Activated CD4-positive, alpha-beta T cell treated with anti-CD3 and anti-CD28 coated beads, Interleukin-2, amount 10 ng/mL, durations not matched to agents 7 days and 5 days (primary cell): ENCODE measurements at places on chromosomes 2 and 18.

- H3K36me3 ChIP-seq = peaks cover 20% of the 10 kb centered on the region
- no peak for DNase-seq
- H3K27me3 ChIP-seq = no peaks in the 10 kb centered on the region
- peak overlapping the region; percentile 79 for H3K4me3 ChIP-seq
- peaks cover 31% of the 10 kb centered on the region for H3K4me1 ChIP-seq
These were observed 2.4 kb downstream of the RNPEPL1 start for GRCh38 chr2:240570531-240571313.

DNA sequence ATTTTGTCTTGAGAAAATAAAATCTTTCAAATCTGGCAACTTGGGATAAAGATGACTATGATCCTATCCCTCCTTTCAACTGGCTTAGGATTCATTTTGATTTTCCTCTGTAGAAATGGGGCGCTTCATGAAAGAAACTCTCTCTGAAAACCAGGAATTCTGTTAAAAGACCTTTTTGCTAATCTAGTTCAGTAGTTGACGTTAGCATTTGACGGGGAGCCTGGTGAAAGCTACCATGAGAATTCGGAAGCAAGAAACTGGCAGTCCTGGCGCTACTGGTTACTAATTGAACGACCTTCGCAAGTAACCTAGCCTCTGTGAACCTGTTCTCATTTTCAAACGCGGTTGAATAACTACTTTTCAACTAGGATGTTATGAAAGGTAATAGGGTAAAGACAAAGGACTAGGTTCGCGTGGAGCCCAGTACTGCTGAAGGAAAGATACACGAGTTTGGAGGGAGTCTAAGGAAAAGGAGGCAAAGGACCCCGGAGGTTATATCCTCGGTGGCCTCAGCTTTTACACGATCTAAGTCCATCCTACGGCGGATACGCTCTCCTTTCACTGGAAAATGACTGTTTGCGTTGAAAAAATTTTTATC, 604 bp upstream of the STK11IP start:
- H3K27ac ChIP-seq = peak overlapping the region; percentile 96
- H3K27me3 ChIP-seq = no peaks in the 10 kb centered on the region
- peaks cover 3% of the 10 kb centered on the region for H3K36me3 ChIP-seq
- H3K4me1 ChIP-seq = peaks cover 27% of the 10 kb centered on the region

GRCh38 chr2:231930593-231931281, 4.5 kb upstream of the NPPC start:
- H3K27ac ChIP-seq = no peak overlapping the region
- H3K27me3 ChIP-seq = peaks cover 39% of the 10 kb centered on the region
- H3K4me3 ChIP-seq = no peak overlapping the region
- H3K36me3 ChIP-seq = no peaks in the 10 kb centered on the region
- peaks cover 7% of the 10 kb centered on the region for H3K4me1 ChIP-seq
- peak; percentile 2 for DNase-seq

DNA sequence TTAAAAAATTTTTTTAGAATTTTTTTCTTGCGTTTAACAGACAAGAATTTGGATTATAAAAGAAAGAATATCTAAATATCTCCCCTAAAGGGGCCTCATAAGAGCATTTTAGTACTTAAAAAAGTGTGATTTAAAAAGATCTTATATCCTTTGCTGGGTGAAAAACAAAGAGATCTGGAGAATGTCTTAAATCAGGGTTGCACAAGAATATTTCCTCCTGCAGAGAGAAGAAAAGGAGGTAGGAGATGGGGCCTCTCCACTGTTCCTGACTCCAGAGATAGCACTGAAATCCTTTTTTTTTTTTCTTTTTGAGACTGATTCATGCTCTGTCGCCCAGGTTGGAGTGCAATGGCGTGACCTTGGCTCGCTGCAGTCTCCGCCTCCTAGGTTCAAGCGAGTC, 68.5 kb upstream of the OSR1 start:
- peaks cover 14% of the 10 kb centered on the region for H3K27me3 ChIP-seq
- H3K4me3 ChIP-seq = no peak overlapping the region
- no peaks in the 10 kb centered on the region for H3K36me3 ChIP-seq
- H3K27ac ChIP-seq = no peak overlapping the region
- no peaks in the 10 kb centered on the region for H3K4me1 ChIP-seq

DNA sequence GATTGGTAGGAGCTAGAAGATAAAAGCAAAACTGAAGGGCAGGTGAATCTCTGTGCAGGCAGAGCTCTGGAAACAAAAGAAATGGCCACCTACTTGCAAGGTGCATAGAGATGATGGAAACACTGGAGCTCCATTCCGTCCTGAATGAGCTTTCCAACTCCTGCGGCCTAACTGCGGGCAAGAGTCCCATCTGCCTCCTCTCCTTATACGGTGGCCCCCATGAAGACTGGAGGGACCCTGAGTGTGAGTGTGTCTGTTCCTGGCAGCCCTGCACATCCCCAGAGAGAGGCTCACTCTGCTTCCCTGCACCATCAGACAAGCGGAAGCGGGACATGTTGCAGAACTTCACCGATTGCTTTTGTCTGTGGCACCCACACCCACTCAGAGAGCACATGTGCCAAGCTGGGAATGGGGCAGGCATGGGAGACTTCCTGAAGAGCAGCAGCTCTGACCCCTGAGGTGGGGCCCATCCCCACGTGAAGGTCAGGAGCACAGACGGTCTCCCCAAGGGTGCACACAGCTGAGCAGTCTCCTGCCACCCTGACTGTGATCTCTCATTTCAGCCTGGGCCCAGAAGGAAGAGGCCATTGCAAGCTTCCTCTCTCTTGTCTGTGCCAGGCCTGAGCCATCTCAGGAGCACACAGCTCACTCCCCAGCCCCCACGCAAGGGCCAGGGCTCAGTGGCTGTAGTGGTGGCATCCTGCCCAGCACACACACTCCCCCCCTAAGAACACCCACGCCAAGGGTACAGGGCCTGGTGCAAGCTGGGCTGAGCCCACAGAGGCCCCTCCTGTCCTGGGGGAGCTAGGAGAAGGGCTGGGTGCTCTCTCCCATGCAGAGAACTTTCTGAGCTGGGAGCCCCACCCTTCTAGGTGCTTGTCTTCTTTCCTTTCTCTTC, 75.3 kb downstream of the STPG4 start:
- DNase-seq = no peak
- no peak overlapping the region for H3K4me3 ChIP-seq
- no peaks in the 10 kb centered on the region for H3K27me3 ChIP-seq
- no peaks in the 10 kb centered on the region for H3K4me1 ChIP-seq
- H3K27ac ChIP-seq = no peak overlapping the region

GRCh38 chr2:127664065-127664894, 11.1 kb downstream of the LIMS2 start:
- H3K36me3 ChIP-seq = no peaks in the 10 kb centered on the region
- H3K4me1 ChIP-seq = peaks cover 4% of the 10 kb centered on the region
- no peak overlapping the region for H3K27ac ChIP-seq
- H3K27me3 ChIP-seq = peaks cover 48% of the 10 kb centered on the region

DNA sequence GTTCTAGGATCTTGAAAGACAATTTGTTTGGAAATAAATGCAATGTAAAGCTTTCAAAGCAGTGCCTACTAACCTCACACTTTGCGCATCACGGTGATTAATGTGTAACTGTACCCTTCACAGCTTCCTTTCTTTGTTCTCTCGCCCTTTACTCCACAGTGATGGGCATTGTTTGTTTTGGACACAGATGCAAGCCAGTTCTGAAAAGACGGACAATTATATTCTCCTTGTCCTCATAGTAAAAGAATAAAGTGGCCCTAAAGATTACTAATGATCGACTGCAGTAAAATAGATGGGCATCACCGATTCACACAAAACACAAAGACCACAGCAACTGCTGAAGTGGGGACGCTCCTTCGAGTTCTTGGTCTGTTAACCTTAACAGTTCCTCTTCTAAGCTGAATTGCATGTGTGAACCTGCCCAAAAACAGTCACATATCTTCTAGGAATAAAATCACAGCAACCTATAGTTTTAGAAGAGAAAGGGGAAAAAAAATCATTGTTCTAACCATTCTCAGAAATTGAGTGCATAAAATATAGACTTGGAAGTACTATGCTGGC, 7.7 kb downstream of the L3MBTL4 start:
- H3K27ac ChIP-seq = no peak overlapping the region
- H3K4me1 ChIP-seq = no peaks in the 10 kb centered on the region
- H3K27me3 ChIP-seq = peaks cover 2% of the 10 kb centered on the region
- H3K36me3 ChIP-seq = no peaks in the 10 kb centered on the region
- no peak overlapping the region for H3K4me3 ChIP-seq
- DNase-seq = no peak

- H3K27me3 ChIP-seq = no peaks in the 10 kb centered on the region
- no peak for DNase-seq
- peaks cover 6% of the 10 kb centered on the region for H3K36me3 ChIP-seq
- H3K27ac ChIP-seq = no peak overlapping the region
- no peak overlapping the region for H3K4me3 ChIP-seq
These were observed 17.1 kb downstream of the HDAC4 start for GRCh38 chr2:239383759-239384156.

DNA sequence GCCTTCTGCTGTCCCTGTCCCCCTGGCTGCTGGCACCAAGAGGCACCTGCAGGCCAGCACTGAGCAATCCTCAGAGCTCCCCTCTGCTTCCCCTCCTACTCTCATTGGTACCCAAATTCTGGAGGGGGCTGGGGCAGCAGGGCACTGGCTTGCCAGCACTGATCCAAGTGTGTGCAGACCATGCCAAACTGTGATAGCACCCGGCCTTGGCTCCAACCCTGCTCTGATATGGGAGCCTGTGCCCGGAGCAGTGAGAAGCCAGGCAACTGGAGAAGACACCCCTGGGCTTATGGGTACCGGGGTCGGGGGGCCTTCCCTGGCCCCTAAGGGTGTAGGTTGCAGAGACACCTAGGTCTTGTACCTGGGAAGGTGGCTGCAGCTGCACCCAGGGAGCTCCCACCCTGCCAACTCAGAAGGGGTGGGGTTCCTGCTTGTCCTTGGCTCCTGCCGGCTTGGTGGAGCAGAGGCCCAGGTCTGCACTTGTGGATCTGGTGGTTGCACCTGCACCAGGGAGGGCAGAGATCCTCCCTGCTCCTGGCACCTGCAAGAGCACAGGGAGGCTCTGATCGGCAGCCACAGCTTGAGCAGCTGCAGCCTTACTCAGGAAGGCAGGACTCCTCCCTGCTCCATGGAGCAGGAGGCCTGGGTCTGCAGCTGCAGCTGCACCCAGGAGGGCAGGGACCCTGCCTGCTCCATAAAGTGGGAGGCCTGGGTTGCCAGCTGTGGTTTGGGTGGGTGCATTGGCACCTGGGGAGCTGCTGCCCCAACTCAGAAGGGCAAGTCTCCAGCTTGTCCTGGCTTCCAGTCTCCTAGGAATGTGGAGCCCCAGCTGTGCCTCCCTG, 96.3 kb downstream of the BCL2L11 start:
- peaks cover 18% of the 10 kb centered on the region for H3K36me3 ChIP-seq
- DNase-seq = no peak
- no peak overlapping the region for H3K27ac ChIP-seq
- no peak overlapping the region for H3K4me3 ChIP-seq
